ENCODE measurements at places on chromosomes 7 and 10.

- no peak for DNase-seq
These were observed 12.2 kb downstream of the LBX1 start for GRCh38 chr10:101217044-101217425.

DNA sequence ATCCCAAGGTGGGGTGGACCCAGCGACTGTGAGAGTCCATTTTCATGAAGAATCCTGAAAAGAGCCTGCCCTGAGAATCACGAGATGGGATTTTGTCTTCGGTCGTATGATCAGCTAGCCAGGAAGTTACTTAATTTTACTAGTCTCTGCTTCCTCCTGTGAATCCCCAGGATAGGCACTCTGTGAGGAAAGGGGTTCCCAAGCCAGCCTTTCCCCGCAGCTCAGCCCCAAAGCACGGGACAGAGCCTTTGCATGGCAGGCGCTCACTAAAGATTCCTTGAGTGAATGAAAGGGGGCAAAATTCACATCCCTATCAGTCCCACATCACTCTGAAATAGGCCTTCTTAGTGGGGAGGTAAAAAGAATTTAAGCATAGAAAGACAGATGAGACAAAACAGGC lies 219.6 kb downstream of the ADARB2 start:
- no peak for DNase-seq

DNA sequence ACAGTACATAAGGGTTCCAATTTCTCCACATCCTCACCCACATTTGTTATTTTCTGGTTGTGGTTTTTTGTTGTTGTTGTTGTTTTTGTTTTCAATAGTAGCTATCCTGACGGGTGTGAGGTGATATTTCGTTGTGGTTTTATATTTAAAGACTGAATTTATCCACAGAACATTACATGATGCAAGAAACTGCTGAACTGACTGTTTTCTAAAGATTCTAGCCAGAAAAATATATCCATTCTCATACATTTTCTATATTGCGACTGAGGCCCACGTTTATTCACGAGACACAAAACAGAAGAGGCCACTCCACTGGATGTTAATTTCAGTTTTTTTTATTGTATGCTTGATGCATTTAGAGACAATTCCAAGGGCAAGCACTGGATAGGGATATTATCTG lies 69.8 kb downstream of the SCRN1 start:
- DNase-seq = no peak

DNA sequence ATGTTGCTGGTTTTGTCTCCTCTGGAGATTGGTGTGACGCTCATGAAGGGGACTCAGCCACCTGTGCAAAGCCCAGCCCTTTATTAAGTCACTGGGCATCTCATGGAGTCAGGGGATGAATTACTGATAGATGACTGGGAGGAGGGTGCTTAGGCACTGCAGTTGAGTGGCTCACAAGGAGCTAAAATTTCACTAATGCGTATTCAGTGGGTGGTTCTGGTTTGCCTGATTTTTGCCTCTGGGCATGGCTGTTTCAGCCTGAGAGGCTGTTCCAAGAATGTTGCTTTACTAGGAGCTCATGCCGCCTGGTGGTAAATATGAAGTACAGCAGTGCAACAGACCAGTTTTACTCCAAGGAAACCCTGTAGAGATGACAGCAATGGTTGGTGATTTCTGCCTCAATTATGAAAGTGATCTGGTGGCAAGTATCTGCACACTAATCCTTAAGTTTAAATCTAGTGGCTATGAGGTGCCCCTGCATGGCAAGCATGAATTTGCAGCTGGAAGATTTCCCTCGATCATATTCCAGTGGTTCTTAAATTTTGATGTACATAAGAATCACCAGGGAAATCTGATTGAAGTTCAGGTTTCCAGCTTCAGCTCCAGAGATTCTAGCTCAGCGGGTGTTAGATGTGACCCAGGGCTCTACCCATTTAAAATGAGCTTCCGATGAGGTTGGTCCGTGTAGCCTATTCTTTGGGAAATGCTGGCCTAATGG lies 19.9 kb downstream of the ACTA2 start:
- no peak for DNase-seq

Measured in urinary bladder (tissue), 4 donors.